Cortex of kidney (tissue), 1 donor: ENCODE measurements at places on chromosomes 11 and 22.

DNA sequence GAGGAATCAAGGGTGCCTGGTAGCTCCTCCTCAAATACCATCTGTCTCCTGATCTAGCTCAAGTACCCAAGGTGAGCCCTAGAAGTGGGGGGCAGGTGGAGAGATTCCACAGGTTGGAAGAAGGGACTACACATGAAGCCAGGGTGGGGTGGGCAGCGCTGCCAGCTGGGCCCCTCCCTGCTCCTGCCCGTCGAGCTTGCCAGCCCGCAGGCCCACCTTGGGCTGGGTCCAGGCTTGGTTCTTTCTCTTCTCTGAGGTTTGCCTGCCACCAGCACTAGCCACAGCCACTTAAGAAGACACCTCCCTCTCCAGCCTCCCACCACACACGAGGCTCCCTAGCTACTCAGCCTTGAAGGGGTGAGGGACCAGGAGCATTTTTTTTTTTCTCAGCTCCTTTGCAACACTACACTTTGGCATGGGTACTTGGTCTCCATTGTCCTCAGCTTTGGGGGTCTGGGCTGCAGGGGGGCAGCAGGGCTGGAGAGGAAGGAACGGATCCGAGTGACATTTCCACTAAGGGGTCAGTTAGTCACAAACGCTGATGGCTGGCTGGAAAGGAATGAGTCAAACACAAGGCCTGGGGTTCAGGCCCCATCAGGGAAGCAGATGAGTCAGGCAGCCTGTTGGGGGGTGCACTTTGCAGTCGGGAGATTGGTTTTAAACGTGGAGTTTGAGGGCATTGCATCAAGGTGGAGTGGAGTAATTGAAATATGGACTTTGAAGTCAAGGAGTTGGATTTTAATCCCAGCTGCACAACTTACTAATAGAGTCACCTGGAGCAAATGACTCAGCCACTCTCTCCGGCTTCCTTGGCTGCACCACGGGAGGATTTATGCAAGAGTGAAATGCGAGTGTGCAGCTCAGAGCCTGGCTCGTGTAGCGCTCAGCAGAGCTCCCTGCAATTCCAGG is 7.4 kb upstream of the NPTXR start:
- DNase-seq = no peak

DNA sequence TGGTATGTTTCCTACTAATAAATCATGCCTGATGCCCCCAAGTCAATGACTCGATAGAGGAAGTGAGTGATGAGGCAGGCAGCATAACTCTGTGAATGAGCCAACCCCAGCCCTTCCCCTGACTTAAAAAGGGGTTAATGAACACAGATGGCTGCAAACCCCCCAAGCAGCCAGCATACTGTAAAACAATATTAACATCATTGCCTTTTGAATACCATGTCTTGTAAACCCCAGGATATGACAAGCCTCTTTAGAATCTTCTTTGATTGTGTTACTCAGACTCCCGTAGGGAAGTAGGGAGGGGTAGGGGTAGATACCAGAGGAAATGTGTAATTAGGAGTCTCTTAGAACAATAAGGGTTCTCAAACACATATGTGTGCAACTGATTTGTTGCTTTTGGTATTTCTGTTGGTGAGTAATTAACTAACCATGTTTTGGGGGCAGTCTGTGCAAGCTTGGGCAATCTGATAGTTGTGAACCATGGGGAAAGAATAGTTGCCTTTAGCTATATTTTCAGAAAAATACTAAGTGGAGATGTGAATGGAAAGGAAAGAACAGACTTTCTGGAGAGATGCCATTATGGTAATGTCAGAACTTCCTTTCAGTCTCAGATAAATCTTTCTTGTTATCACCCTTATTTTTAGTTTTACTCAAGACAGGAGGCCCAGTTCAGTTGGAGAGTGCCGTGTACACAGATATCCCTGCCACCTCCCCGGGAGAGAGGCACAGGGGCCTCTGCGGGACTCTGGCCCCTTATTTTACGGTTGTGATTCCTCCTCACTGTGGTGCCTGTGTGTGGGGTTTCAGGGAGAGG is 701.8 kb downstream of the NTM start:
- DNase-seq = no peak

GRCh38 chr11:112206071-112206470 is 20.2 kb upstream of the PTS start:
- no peak for DNase-seq

DNA sequence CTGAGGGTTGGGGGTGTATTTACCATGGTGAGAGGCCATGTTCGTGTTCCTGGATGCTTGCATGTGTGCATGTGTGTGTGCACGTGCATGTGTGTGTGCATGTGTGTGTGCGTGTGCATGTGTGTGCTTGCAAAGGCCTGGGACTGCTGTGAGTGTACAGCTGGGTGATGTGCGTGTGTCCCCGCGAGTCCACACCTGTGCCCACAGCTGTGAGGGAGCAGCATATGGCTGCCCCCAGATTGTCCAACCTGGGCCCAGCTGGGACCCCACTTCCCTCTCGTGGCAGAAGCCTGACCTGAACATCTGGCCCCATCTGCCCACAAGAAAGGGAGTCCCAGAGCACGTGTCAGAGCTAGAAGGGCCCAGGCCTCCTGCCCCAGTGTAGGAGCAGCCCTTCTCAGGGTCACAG is 8.4 kb upstream of the CD248 start:
- DNase-seq = no peak

GRCh38 chr22:23862103-23862502 is 4.4 kb downstream of the SLC2A11 start:
- no peak for DNase-seq

- DNase-seq = no peak
Measured at GRCh38 chr11:26992031-26992541, 1.8 kb upstream of the FIBIN start.

DNA sequence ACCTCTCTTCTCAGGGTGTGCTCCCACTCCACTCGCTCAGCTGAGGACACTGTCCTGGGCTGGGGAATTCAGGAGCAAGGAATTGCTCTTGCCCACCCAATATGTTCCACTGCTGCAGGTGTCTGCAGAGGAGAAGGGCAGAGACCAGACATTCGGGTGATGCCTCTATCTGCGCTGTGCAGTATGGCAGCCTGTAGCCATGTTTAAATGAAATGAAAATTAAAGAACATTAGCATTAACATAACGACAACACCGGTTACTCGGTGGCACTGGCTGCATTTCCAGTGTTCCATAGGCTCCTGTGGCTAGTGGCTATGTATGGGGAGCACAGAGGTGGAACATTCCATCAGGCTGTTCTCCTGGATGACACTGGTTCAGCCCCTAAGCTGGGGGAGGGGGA is 104.4 kb downstream of the NECTIN1 start:
- DNase-seq = no peak

GRCh38 chr11:28457481-28458065 is 349.4 kb downstream of the METTL15 start:
- DNase-seq = no peak

DNA sequence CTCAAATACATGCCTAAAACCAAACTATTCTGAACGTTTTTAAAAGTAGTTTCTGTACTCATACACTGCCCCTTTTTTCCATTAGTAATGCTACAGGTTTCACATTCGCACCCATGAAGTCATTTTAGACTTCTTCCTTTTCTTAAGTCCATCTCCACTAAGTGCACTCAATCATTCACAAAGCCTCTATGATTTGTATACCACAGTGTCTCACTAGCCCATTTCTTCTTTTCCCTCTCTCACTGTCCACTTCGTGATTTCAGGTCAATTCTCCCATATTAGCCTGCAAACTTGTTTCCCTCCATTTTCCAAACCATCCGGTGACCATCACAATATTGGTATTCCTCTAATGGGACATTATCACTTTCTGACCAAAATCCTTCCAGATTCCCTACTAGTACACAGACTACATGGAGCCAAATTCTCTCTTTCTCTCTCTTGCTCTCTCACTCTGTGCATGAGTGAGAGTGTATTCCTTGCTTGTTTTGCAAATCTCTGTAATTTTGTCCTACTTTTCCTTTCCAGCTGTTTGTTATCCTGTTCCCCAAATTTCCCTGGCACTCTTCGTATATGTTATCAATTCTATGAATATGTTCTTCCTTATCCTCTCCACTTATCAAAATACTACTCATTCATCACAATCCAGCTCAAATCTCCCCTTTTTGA is 3.4 kb upstream of the ZC3H12C start:
- DNase-seq = no peak

DNA sequence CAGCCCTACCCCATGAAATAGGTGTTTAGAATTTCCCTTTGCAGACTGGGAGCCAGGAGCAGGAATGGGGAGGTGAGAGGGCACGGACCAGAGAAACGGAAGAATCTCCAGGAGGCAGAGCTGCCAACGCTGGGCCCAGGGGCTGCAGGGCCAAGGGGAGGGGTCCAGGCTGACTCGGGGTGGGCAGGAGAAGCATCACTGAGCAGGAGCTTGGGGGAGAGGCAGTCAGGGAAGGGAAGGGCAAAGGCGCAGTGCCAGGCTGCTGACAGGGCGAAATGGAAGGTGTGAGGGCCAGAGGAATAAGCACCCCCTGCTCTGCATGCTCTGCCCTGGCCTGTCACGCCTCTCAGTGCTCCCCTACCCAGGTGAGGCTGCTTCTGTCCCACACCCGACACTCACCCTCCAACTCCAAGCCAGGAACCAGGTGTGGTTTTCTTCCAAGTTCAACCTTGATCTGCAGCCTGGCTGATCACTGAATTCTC is 14.5 kb downstream of the LRRC32 start:
- DNase-seq = no peak

- no peak for DNase-seq
Measured at GRCh38 chr22:42582987-42583386, 29.2 kb downstream of the SERHL2 start.

GRCh38 chr11:116825434-116825833 is 2.3 kb upstream of the APOA4 start:
- DNase-seq = no peak
